Common myeloid progenitor, CD34-positive (primary cell): ENCODE measurements at places on chromosomes 7 and 10.

GRCh38 chr10:80186364-80187012, 18.8 kb downstream of the ANXA11 start:
- DNase-seq, result no peak

DNA sequence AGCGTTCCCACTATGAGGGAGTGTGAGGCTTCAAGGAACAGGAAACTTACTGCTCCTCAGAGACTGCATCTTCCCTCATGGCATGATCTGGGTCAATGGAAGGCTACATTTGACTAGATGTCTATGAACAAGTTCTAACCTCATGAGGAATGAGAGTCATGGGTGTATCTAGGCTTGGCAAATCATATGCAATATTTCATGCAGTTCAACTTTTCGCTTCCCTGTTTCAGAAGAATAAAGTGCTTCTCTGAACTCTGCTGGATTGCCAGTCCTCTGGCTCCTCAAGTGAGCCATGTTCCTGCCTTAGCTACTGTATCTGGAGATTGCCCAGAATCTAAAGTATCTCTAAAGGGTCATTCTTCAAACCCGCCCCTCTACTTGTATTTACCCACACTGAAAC, 54.3 kb upstream of the SEMA3A start:
- no peak for DNase-seq

DNA sequence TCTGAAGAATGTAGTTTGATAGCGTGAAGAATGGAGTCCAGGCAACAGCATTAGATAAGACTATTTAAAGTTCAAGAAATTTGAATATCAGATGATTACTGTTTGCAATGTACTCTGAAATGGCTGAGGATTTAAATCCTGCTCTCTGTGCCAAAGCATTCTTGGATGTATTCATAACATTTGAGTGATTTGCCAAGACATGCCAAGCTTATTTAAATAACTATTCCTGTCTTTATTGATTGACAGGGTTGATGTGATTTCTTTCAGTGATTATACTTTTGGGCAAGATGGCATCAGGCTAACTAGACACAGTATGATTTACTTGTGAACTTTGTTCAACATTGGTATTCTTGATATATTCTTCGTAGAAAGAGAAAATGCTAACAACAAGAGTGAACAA, 168.7 kb downstream of the GNAI1 start:
- no peak for DNase-seq

GRCh38 chr10:94011296-94011695, 17.6 kb downstream of the PLCE1 start:
- no peak for DNase-seq

- no peak for DNase-seq
Measured at GRCh38 chr10:88392222-88392621, 190.9 kb downstream of the RNLS start.

DNA sequence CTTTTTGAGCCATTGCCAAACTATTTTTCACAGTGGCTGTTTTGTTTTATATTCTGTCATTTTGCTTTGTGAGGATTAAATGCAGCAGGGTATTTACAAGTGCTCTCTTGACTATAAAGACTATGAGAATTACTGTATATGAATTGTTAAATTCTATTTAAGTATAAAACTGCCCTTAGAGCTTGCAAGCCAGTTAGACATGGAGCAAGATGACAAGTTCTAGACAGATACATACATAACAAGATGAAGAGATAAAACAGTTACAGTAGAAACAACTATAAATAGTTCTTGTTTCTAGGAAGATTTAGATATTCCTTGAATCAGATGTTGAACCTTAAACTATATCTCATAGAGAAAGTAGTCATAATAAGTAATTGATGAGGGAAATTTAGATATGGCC, 60.6 kb downstream of the DNAH11 start:
- DNase-seq, result no peak

DNA sequence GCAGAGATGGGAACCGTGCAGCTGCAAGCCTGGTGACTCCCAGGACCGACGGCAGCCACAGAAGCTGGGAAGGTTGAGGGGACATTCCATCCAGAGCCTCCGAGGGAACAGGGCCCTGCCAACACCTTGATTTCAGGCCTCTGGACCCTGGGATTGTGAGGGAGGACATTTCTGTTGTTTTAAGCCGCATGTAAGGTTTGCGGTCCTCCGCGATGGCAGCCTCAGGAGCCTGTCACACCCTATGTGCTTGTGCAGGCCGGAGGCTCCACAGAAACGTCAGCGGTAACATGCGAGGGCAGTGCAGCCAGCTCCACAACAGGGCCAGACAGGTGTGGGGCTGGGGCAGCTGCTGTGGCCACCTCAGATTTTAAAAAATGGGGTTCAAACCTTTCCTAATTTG, 144.7 kb upstream of the SHH start:
- DNase-seq, result no peak

- DNase-seq, result no peak
Measured at GRCh38 chr10:104694074-104694473, 53.0 kb downstream of the SORCS3 start.

GRCh38 chr7:44920119-44920518, 34.8 kb upstream of the PURB start:
- DNase-seq, result no peak

GRCh38 chr7:29194594-29195427, at the start of gene CHN2:
Gene CHN2 (plus strand): TSS chr7:29194775.
- DNase-seq, result peak; percentile 80

GRCh38 chr7:132557489-132558044, 18.7 kb downstream of the PLXNA4 start:
- no peak for DNase-seq

DNA sequence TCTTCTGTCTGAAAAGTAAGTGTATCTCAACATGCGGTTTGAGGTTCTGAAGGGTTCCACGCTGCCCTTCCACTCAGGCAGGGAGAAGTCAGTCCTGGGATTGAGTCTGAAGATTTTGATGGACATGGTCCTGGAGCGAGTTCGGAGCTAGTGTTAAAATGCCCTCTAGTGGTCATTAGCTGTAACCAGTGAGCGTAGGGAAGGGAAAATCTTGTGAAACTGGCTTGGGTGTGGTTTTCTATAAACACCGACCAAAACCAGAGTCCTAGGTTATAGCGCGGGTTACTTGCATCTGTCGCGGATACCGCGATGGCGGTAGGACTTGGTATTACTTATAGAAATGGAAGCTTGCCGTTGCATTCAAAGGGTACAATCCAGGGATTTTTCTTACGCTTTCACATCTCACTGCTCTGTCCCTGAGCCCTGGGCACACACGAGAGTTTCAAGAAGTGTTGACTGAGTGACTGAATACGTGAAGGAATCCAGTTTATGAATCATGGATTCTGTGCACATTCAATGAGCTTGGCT, 348.2 kb upstream of the C7orf33 start:
- DNase-seq, result peak; percentile 66

DNA sequence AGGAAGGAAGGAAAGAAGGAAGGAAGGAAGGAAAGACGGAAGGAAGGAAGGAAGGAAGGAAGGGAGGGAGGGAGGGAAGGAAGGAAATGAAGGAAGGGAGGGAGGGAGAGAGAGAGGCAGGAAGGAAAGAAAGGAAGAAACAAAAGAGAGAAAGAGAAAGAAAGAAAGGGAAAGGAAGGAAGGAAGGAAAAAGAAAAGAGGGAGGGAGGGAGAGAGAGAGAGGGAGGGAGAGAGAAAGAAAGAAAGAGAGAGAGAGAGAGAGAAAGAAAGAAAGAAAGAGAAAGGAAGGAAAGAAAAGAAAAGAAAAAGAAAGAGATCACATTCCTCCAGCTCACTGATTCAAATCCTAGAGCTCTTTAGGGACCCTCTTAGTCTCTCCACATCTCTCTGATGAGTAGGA, 24.7 kb downstream of the ELN start:
- DNase-seq, result no peak

GRCh38 chr10:21570761-21571521, 36.9 kb downstream of the MLLT10 start:
- DNase-seq, result no peak

DNA sequence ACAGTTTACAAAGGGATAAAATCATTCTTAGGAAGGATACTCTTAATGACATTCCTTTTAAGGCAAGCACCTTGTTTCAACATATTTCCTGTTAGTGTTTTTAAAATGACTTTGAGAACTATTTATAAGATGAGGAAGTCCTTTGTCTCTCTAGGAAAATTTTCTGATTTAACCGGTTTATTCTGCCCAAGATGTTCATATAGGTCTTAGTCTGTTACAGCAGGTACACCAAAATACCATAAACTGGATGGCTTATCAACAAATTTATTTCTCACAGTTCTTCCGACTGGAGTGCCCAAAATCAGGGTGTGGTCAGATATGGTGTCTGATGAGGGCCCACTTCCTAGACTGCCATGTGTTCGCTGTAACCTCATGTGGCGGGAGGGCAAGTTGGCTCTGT, 77.9 kb downstream of the GSAP start:
- DNase-seq, result no peak

DNA sequence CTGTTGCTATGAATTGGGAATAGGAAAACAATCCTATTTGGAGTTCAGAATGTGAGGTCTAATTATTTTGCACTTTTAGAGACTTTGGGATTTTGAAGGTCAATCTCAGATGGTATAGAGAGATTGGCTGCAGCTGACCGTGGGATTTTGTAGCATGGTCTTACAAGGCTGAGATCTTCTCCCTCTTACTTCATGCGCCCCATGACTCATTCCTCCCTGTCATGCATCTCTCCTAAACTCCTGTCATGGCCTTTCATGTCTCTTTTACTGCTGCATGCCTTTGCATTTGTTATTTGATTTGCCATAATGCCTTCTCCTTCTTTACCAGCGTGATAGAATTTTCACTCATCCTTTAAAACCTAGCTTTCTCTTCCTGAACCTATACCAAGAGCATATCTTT, 133.1 kb downstream of the BBS9 start:
- no peak for DNase-seq

GRCh38 chr10:132654708-132655661, 117.4 kb downstream of the INPP5A start:
- peak; percentile 50 for DNase-seq

- no peak for DNase-seq
Measured at GRCh38 chr10:96532523-96532922, 18.8 kb upstream of the TLL2 start.

DNA sequence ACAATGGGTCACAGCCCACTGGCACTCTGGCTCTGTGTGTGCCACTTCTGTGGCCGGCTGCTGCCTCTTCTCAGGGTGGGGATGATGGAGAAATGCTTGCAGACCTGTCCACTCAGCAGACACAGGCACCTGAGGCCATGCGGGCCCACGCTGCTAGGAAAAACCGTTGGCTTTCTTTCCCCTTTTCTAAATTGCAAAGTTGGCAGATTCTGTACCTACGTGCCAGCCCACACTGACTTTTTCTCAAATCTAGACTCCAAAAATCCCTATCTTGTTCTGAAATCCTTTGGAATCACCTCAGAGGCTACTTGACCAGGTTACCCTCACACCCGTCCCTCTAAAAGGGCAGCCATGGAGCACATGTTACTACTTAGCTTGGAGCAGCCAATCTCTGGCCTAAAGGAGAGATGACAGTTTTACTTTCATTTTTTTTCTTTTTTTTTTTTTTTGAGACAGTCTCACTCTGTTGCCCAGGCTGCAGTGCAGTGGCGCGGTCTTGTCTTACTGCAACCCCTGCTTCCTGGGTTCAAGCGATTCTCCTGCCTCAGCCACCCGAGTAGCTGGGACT, 99.4 kb downstream of the RNF216 start:
- DNase-seq, result no peak

DNA sequence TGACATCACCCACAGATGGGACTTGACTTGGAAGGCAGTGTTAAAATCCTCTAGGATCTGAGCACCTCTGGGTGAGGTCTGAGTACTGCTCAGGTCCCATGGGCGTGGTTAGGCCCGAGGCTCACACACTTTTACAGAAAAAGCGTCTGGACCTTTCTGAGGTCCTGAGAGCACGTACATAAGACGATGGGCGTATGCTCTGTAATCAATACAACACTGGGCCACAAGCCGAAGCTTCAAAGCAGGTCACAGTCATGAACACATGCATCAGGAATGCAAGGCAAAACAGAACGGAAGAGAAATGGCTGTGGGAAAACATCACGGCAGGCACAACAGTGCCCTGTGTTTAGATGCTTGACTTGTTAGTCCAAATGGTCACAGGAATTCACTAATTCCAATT, 112.2 kb downstream of the LARP4B start:
- DNase-seq, result no peak

- DNase-seq, result no peak
Measured at GRCh38 chr7:30428246-30429155, 50.1 kb downstream of the NOD1 start.
